Stimulated activated CD4-positive, alpha-beta T cell treated with anti-CD3 and anti-CD28 coated beads, Interleukin-1b, Interleukin-23, amount 100 ng/mL, for 1 hour (primary cell): ENCODE measurements at places on chromosomes 2 and 18.

DNA sequence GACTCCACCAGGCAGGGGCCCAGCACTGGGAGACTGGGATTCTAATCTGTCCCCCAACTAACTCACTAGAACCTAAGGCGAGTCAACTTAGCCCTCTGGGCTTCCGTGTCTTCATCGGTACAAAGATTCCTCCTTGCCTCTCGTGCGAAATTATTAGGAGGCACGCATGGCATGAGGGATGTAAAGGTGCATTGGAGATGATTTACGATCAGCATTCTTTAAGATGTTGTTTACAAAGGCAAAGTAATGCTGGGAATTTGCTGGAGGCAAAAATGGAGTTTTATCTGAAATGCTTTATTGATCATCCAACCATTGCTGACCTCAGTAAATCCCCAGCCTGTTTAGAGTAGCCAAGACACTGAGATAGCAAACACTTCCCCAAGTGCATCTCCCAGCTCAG, 171.8 kb upstream of the KLHL29 start:
- DNase-seq = no peak

- no peak for DNase-seq
Observed at GRCh38 chr2:177430411-177430810, 37.8 kb downstream of the AGPS start.

DNA sequence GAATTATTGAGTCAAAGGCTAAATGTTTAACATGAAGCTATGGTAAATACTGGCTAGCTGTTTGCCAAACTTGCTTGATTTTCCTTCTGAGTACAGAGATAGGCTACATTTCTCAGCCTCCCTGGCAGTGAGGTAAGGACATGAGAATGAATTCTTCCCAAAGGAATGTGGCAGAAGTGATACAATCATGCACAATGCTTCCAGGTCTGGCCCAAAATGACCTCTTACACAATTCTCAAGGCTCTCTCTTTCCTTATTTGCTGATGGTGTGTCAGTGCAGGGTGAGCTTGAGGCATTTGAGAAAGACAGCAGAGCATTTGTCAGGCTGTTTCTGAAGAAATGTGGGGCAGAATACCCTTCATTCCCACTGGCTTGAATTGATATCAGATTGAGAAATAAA, 95.6 kb upstream of the NABP1 start:
- no peak for DNase-seq

DNA sequence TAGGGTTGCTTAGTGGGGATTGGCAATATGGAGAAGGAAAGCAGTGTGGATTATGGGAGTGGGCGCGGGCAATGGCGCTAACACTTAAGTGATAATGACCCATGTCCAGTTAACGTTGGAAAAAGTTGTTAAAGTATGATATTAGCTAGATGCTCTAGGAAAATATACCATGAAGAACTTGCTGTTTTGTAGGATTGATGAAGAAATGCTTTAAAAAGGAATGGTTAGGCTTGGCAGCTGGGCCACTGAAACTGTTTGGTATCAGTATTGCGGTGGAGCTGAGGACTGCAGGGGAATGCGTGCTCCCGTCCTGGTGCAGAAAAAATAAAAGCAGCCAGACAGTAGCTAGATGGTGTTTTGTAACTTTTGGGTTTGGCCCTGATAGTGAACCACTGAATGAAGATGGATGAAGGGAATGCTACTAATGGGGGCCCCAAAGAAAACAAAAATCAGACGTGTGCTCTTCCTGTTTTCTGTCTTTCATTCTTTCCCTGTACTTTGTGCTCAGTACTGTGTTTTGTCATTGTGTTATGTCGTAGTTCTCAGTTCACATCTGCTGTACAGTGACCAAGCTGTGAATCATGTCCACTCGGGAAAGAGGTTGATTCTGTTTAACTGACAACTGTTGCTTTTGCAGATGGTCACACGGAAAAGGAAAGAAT, 999 bp downstream of the INSIG2 start:
- no peak for DNase-seq

GRCh38 chr2:102238778-102239177, 52.0 kb downstream of the IL1RL2 start:
- DNase-seq = no peak

GRCh38 chr18:8107426-8107825, 501.8 kb upstream of the RAB12 start:
- no peak for DNase-seq
